ENCODE measurements at places on chromosomes 6 and 20.
A peak's percentile ranks its signal among the peaks of the same experiment; 100 is the strongest.

DNA sequence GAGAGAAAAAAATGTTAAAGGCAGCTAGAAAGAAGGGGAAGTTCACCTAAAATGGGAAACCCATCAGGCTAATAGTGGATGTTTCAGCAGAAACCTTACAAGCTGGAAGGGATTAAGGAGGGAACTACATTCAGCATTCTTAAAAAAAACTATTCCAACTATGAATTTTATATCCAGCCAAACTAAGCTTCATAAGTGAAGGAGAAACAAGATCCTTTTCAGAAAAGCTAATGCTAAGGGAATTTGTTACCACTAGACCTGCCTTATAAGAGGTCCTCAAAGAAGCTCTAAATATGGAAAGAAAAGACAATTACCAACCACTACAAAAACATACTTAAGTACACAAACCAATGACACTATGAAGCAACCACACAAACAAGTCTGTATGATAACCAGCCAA is 59.2 kb upstream of the SLC35F1 start:
- DNase-seq, result no peak

GRCh38 chr6:146389740-146390139 is 153.9 kb upstream of the RAB32 start:
- DNase-seq, result no peak

GRCh38 chr20:22404419-22405170 is 179.8 kb downstream of the FOXA2 start:
- no peak for DNase-seq

DNA sequence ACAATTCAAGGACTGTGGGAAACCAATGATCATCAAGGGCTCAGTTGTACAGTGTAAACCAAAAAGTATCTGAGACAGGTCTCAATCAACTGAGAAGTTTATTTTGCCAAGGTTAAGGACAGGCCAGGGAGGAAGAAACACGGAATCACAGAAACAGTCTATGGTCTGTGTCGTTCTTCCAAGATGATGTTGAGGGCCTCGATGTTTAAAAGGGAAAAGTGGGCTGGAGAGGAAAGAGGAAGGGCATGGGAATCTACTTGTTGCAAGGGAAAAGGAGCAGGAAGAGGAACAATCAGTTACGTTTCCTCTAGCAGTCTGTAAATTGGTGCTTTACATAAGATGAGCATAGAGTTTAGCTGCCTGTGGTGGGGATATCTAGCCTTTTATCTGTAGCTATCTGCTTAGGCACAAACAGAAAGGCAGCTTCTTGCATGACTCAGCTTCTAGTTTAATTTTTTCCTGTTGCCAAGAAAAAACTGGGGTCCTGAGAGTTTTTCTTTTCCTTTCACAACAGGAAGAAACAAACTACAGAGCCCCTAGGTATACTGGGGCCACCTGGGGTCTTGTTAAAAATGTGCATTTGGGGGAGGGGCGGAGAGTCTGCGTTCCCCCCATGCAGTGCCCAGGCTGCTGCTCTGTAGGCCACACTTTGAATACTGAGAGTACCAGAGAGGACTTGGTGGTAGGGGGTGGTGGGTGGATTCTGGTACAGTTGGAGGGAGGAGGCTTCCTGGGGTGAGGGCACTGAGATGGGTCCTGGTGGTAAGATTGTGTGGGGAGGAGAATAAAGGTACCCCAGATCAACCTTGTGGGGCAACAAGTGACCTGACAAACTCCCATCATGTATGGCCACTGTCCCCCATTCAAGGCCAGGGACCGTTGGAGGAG is 35.3 kb upstream of the EZR start:
- DNase-seq, result no peak

DNA sequence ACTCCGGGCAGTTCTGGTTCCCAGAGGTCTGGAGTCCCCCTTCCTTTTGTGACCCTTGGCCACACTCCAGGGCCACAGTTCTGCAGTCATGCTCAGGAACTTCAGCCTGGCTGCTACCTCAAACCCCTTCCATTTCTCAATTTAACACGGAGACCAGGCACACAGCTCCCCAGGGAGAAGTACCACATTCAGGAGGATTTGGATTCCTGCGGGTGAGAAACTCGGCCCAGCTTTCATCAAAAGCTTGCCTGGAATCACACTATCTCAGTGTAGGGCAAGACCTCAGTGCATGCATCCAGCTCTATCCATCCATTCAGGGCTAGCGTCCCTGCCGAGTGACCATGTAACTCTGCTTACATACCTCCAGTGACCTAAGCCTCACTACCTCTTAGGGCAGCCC is 16.8 kb upstream of the IP6K3 start:
- DNase-seq, result no peak

DNA sequence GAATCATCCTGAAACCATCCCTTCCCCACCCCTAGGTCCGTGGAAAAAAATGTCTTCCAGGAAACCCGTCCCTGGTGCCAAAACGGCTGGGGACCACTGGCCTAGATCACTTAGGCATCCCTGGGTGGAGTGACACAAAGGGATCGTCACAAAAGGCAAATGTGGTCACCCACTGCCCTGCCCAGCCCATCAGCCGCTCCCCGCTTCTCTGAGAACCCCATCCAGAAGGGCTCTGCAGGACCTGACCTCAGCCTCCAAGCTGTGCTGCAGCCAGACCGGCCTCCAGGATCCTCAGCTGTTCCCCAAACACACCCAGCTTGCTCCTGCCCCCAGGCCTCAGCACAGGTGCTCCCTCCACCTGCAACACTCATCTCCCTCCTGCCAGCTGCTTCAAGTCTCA is 61.6 kb downstream of the PREX1 start:
- DNase-seq, result no peak

DNA sequence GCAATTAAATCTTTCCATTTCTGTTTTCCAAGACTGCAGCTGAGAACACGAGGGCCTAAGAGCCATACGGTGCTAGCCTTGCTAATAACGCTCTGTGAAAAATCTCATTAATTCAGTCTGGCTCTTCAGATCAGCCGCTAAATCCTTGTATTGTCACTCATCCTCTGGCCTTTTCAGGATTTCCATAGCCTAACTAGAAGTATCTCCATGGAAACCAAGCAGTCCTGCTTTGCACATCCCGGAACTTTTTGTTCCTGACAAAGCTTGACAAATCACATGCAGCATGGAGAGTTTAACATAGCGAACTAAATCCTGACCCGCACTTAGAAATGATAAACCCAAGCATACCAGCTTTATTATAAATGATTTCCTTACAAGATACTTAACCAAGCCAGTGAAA is 383.7 kb downstream of the CD83 start:
- no peak for DNase-seq

DNA sequence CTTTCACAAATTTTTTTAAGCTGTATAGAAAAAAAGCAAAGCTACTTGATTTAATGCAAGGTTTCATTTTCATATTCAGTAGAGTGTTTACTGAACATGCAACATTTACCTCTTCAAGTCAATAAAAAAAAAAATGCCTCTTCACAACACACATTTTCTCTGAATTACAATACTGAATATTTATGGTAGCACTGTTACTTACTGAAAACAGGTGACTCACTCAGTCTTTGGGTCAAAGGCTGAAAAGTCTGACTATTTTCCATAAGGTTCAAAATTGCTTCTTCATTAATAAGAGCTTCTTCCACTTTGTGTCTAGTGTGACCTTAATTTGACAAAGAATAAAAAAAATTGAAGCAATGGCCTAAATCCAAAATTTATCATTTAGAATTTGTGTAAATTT is 101.9 kb downstream of the REV3L start:
- no peak for DNase-seq

DNA sequence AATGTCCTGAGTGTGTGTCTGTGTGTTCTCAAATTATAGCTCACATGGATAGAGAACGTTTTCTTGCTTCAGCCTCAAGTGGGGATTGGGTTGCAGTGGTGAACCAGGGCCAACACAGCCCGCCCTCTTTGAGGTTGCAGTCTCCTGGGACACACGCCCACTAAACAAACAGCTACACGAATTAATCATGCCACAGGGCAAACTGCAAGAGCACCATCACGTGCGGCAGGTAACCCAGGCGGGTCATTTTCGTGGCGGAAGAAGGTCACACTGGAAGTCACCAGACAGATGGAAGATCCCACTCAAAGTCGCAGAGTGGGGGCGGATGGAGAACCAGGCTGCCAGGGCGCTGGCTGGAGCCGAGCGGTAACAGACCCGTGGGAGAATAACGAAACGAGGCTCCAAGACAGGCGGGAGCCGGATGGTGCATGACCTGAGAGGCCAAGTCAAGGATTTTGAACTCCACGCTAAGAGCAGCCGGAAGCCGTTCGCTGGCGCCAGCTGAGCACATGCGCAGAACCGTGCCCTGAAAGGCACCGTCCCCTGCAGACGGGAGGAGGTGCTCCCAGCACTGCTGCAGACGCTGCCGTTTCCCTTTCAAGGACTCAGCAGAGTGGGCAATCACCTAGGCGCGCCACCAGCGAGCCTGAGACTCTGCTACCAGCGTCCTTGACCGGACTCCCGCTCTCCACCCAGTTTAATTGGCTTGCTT is 10.7 kb downstream of the DLL1 start:
- DNase-seq, result peak; percentile 34

GRCh38 chr6:73152556-73152955 is 72.7 kb downstream of the KHDC1L start:
- DNase-seq, result no peak

DNA sequence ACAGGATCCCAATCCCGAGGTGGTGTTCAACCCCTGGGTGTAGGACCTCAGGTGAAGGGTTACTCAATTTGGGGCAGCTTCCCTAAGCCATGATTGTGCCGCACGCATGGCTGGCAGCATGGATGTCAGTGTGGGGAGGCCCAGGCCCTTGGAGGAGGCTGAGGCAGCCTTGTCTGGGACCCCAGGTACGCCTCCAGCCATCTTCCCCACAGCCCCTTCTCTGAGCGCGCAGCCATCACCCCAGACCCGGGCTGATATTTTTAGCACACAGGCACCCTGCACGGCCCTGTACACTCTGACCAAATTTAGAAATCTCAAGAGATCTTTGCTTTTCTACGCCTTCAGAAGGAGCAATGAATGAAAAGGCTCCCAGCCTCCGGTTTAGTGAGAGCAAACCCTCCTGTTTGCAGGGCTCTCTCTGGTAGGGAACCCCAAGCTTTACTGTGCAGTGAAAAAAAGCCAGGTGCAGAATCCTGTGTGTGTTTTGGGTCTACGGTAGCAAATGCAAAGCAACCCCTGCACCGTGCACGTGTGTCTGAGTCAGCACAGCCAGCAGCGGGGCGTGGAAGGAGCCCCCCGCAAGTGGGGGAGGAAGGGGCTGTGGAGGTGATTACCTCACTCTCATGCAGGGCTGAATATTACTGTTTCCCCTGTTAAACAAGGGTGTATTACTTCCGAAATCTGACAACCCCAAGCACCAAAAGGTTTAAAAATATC is 44.3 kb downstream of the CTCFL start:
- no peak for DNase-seq

DNA sequence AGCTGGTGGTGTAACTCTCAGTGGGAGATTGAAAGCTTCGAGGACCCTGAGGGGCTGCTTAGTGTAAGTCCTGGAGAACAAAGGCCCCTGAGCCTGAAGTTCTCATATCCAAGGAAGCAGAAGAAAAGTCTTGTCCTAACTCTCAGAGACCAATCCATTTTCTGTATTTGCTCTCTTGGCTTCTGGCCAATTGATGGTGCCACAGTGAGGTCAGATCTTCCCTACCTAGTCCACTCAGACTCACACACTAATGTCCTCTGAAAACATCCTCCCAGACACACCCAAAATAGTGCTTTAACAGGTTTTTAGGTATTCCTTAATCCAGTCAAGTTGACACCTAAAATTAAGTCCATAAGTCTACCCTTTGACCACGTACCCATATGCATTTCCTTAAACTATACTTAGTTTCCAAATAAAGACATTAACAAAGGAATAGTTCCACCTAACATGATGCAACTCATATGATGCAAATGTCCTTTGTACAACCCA is 29.4 kb downstream of the ZNF292 start:
- DNase-seq, result no peak

GRCh38 chr6:165167861-165168260 is 141.5 kb downstream of the C6orf118 start:
- DNase-seq, result no peak

GRCh38 chr6:9699888-9700287 is 715.0 kb downstream of the TFAP2A start:
- no peak for DNase-seq

- no peak for DNase-seq
Observed at GRCh38 chr6:36350082-36350481, 13.4 kb upstream of the BNIP5 start.

GRCh38 chr20:30812739-30813411 is 444.6 kb upstream of the DEFB115 start:
- no peak for DNase-seq

DNA sequence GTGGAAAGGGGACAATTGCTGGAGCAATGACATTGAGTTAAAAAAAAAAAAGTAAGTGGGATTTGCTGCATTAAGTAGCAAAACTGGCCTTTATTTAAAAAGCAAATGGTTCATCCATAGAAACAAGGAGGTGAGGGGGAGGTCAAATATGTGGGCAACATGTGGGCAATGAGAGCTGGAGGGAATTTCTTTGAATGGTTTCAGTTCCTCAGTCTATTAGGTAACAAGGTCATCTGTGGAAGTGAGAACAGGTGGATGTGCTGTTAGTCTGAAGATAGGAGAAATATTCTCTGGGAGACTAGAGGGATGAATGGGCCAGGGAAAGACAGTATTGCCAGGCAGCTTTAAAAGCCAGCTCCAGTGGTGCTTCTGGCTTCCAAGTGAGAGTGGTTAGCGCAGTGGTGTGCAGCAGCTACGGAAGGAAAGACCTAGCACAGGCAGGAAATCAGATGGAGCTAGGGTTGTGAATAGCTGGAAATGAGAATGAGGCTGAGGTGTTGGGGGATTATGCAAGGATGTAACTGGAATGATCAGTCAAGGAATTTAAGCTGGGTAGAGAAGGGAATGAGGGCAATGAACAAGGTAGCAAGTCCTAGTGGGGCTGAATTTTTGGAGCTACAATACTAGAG is 727.6 kb downstream of the PTPRT start:
- DNase-seq, result no peak

GRCh38 chr20:40291493-40292135 is 397.4 kb downstream of the MAFB start:
- no peak for DNase-seq

DNA sequence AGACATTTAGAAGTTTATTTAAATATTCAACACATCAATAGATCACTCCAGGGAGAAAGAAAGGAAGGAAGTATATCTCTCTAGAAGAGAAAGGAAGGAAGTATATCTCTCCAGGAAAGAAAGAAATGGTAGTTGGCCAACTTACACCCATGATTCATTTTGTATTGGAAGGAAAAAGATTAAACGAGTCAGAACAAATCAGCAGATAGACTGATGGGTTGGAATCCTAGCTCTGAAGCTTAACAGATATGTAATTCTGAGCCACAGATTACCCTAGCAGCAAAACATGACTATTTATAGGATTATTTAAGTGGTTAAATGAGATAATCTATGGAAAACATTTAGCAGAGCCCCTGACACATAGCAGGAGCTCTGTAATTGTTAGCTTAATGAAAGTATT is 27.1 kb downstream of the COL12A1 start:
- DNase-seq, result no peak

DNA sequence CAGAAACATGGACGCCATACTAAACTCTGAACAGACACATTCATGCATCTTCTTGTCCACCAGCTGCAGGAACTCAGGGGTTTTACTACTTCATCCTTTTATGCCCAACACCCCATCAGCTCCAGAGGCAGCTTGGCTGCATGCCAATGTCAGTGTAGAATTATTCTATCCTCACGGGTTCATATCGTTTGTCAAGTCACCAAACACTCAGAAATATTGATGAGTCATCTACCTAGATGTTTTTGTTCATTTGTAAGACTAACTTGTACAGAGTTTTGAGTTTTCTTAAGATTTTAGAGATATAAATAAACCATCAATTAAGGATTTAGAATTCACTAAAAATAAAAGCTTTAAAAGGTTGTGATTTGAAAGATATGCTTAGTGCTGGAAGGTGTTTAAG is 590.7 kb upstream of the FLRT3 start:
- no peak for DNase-seq

All from T follicular helper cell (primary cell).